ENCODE measurements at places on chromosomes 5 and 9.

DNA sequence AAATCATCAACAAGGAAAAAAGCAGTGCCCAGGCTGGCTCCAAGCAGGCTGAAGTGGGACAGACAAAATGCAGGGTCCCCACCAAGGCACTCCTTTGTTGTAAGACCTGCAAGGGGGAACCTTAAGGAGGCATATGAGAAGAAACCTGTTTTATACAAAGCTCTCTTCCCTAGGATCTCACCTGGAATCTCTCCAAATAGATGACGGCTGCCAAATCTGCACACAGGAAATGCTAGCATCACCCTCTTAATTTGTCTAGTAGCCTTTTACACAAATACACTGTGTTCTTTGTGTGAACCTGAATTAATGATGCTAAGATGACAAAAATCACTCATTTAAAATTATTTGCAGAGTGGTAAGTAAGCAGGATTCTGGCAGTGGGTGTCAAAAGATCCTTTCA, 280.2 kb downstream of the SPOCK1 start:
- DNase-seq, result no peak

- no peak for DNase-seq
Observed at GRCh38 chr5:144472221-144472620, 301.5 kb downstream of the KCTD16 start.

- DNase-seq, result no peak
Observed at GRCh38 chr9:15333376-15333881, 26.4 kb upstream of the TTC39B start.

- no peak for DNase-seq
Observed at GRCh38 chr5:82661462-82661861, 383.3 kb upstream of the RPS23 start.

DNA sequence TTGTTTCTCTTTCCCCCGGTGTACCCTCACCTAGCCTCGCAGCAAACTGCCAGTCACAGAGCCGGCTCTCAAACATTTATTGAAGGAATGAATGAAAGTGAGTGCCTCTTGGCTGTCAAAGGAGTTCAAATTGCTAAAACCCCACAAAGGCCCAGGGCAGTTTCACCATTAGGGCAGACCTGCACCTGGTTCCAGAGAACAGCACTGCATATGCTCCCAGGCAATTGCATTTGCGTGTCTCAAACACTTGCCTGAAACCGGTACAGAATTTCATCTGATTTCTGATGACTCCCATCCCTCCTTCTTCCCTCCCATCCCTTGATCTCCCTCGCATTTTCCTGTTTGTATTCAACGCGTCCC, 165.6 kb upstream of the ZNF462 start:
- no peak for DNase-seq

DNA sequence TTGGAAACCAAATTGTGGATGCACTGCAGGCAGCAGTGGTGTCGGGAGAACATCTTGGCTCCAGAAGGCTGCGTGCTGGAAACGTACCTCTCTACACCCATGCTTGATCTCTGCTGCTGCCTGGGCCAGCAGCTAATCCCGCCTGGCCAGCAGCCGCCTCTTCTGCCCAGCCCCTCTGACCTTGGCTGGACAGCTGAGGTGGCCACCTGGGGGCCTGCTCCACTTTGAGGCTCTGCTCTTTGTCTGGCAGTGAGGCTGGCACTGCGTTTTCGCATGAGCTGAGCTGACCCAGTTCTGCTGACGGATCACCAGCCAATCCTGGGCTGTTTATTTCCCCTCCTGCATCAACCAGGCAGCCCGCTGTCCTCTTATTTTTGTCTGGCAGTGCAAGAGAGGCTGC, 154.9 kb downstream of the TENT4A start:
- no peak for DNase-seq

DNA sequence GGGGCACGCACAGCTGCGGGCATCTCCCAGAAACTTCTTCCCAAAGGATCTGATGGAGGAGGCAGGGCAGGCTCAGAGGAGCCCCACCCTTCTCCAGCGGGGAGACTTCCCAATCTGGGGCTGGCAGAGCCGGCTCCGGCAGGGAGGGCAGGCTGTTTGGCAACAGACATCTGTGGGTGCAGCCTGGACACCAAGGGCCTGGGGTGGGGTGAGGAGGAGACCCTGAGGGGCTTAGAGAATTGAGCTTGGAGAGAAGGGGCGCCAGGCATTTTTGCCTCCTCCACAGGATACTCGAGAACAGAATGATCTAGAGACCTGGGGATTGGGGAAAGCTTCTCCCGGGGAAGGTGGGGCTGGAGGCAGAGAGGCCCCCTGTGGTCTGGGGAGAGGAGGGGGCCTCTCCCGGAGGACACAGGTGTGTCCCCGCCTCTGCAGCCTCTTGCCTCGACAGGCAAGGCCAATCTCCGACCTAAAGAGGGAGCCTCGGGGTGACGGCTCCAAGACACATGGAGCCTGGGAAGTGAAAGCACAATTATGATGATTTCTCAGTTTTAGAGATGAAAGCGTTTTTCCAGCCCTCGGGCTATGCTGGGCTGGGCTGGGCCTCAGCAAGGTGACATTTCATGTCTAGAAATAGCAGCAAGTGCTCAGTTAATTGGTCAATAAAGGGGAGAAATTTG, 8.4 kb downstream of the LHX3 start:
- DNase-seq, result no peak

GRCh38 chr5:173765661-173766060, 122.5 kb upstream of the CPEB4 start:
- no peak for DNase-seq

- DNase-seq, result no peak
Observed at GRCh38 chr5:66356011-66356565, 212.0 kb downstream of the SREK1 start.

GRCh38 chr5:34531751-34532360, 124.3 kb upstream of the RAI14 start:
- no peak for DNase-seq

DNA sequence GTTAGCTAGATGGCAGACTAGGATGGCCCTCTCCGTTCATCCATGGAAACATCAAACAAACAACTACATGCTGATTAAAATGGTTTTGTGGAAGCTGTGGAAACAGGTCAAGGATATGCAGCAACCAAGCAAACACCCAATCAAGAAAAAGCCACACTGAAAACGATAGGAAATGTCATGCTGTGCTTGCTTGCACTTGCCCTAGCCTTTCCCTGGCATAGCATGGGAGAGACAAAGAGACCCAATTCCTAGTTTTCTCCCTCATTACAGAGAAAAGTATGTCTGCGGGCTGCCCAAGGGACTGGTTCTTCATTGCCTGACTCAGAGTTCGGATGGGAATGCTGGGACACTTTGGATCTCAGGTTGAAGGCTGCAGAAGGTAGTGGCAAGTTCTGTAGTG, 98.7 kb downstream of the FANCC start:
- DNase-seq, result no peak

GRCh38 chr5:120683580-120683979, 219.5 kb downstream of the PRR16 start:
- no peak for DNase-seq

- DNase-seq, result peak; percentile 39
Observed at GRCh38 chr9:34375901-34376595, 650 bp downstream of the MYORG start.

DNA sequence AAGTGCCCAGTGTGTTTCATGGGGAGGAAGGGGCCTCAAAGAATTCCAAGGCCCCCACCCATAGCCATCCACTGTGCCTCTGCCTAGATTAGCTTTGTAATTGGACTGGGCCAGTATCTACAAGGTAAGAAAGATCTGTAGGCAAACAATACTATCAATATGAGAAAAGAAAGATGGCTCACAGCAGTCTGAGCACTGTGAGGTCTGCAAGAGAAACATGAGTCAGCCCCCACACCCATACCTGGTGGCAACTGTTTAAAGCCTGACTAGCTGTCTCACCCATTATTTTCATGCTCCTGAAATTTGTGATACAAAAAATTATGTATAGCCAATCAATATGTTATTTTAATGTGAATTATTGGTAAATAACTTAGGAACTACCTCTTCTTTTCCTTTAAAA, 10.0 kb upstream of the ZNF483 start:
- no peak for DNase-seq

DNA sequence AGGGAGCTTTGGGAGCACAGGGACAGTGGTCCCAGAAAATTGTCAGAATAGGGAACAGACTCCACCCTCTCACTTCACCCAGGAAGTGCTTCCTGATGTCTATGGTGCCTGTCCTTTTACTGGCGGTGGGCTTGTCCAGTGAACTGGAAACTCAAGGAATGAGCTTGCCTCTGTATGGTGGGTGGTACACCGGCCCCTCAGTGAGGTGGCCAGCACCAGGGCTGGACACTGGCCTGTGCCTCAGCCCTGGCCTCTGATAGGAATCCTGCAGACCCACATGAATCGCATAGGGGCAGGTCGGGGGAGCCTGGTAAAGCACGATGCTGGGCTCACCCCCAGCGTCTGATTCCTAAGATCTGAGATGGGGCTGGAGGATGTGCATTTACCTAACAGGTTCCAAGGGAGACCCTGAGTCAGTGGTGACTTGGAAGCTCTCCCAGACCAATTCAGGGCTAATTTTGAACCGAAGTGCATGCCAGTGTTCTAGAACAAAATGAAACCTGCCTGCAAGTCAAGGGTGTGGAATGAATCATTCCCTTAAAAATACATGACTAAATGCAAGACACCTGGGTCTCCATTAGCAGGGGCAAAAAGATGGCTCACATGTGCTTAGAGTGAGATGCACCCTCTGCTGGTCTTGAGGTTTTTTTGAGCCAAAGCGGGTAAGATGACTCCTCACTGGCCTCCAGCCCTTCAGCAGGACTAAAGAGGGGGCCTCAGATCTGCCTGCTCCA, 178.3 kb downstream of the HSPA4 start:
- no peak for DNase-seq

- DNase-seq, result no peak
Observed at GRCh38 chr5:139481122-139481533, 1.4 kb downstream of the STING1 start.

DNA sequence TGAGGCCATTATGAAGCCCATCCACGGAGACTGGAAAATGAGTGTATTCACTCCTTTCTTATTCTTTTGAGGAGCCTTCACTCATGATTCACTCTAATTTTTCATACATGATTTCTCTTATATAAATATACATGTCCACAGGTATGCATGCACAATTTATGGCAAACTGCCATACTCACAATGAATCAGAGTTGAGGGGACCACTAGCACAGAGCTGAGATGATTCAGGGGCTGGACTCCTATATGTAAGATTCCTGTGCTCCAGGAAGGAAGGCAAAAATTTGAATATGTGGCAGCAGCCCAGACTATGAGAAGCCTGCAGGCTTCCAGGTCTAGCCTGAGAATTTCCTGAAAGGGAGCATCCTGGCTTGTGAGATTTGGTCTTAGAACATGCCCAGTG, 484.6 kb downstream of the PRELID2 start:
- no peak for DNase-seq

- DNase-seq, result no peak
Observed at GRCh38 chr5:172775326-172776234, 4.6 kb upstream of the DUSP1 start.

DNA sequence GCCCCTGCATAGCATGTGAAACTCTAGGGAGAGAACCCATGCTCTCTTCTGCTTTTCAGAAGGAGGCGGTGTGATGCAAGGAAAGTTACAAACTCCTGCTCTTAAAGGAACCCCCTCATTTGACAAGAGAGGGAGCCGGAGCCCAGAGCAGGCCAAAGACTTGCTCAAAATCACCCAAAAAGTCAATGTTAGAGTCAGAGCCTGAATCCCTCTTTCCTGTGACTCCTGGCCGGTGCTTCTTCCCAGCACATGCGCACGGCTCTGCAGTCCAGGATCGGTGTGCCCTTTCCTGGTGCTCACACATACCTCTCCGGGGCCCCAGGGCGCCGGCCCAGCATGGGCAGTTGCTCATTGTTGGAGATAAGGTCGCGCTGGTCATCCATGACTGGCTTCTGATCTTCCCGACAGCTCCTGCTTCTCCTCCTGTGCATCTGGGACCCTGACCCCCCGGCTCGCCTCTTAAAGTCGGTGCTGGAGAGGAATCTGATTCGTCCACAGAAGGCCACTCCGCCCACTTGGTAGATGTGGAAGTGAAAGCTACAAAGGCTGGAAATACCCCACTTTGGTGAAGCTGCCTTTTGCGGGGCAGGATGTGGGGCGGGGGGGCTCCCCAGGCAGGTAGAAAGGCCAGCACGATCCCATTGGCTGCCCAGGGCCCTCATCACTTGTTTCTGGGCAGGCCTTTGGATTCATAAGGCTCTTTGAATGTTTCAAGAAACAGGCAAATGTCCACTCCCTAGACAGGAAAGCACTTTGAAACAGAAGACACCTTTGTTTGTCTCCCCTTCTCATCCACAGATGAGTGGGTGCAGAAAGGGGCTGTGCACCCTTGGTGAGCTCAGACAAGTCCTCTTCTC, at the start of gene CD74:
TSS of gene CD74 (minus strand) at position 592 of the 857 bp plus-strand sequence. CDS start at position 431, 161 bp downstream.
- DNase-seq, result peak; percentile 82

- no peak for DNase-seq
Observed at GRCh38 chr5:123708074-123708806, 196.3 kb downstream of the CSNK1G3 start.

- no peak for DNase-seq
Observed at GRCh38 chr9:69834056-69834455, 13.4 kb downstream of the CFAP95 start.

GRCh38 chr9:68951879-68952659, 61.8 kb downstream of the PRKACG start:
- no peak for DNase-seq

DNA sequence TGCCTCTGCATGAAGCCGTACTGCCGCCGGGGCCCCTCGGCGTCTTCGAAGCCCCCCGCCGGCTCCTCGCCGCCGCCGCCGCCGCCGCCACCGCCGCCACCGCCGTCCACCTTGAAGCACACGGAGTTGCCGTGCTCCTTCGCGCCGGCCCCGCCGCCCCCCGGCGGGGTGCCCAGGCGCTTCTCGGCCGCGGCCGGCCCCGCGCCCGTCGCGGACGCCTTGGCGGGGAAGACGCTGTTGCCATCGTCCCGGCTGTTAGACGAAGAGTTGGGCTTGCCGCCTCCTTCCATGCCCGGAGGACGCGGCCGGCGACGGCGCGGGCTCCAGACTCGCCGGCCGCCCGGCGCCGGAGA, 400 bp downstream of the HCN1 start:
- DNase-seq, result no peak

- DNase-seq, result no peak
Observed at GRCh38 chr9:134968011-134968822, 50.5 kb upstream of the FCN1 start.

DNA sequence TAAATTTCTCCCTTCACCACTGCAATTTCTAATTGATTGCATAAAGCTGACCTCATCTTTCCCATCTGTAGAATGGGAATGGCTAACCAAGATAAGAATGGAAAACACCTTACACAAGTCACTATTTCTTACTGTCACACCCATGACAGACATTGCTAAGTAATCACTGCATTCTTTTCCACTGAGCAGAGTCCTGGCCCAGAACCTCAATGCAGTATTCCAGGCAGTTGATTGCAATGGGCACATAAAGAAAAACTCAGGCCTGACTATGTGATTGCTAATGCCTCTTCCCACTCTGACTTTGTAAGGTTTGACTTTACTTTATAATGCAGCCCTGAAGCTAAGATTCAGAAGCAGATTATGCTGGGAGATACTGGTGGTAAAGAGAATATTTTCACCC, 29.3 kb downstream of the TRIM32 start:
- DNase-seq, result no peak

DNA sequence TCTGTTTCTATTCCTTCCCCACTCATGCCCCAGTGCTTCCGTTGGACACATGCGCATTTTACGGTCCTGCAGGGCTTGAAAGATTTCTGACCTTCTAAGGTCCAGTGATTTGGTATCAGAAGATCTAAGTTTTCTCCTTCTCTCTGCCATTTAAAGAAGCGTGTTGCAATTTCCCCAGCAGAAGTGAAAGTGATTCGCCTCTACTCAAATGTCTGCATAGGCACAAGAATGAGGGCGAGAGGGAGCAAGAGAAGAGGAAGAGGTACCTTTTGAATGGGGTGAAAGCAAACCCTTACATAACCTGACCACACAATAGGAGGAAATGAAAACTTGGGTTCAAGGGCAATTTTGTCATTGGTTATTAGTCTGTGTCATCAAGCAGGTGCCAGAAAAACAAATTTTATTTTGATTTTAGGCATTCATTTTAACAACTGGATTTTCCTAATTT, 31.7 kb upstream of the NR3C1 start:
- peak; percentile 49 for DNase-seq
